ENCODE measurements at places on chromosomes 1 and 21. TPM values are rescaled to one million over a fixed set of nuclear protein-coding genes. Genes with fewer than 3 reads are reported as not detected.

The OR2G6 gene
- not detected for polyA plus RNA-seq

The KLHDC8A gene
- 1.6 TPM for polyA plus RNA-seq

The XCL2 gene
- 0.36 TPM for polyA plus RNA-seq

- no peak for DNase-seq
Observed at GRCh38 chr1:115296981-115297380, 41.1 kb downstream of the NGF start.

GRCh38 chr1:160076295-160076694, 5.0 kb upstream of the KCNJ9 start:
- DNase-seq = no peak

- DNase-seq = no peak
Observed at GRCh38 chr1:186564582-186564981, 103.7 kb upstream of the PDC start.

Data from left renal pelvis (tissue), 4 donors.